Stimulated activated CD4-positive, alpha-beta T cell treated with anti-CD3 and anti-CD28 coated beads, Interleukin-15, amount 100 ng/mL, for 1 hour (primary cell): ENCODE measurements at places on chromosomes 3 and 15.

DNA sequence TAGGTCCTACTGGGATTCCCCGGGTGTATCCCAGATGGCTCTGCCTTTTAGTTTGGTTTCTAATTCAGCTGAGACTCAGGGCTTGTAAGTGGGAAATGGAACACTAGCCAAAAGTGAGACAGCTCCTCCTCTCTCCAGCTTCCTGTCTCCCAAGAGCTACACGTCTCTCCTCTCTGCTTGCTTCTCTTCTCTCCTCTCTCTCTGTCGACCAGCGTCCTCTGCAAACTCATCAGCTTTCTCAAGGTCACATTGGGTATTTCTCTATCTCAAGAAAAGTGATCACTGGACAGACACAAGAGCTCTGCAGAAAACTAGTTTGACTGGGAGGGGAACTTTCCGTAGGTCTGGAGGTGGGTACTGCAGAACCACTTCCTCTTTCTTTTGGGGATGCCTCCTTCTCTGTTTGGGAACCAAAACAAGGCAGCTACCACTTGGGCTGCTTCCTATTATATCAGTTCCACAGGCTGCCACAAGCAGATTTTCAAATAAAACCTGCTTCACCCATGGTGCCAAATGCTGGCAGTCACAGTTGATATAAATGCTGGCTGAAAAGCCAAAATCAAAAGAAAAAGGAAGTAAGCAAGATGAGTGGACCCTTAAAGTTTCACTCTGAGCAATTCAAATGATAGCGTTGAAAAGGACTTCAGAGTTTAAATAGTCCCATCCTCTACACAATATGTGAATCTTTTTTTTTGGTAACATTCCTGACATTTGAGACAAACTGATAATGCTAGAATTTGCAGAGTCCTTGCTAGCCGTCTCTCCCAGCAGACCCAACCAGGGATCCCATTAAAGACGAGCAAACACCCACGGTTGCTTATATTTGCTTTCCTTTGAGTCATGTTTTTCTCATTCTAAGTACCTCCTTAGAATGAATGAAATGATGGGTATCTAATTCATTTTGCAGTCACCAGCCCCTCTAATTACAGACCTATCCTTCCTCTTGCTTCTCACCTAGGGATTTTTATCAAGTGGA, 7.2 kb upstream of the DYNC1LI1 start:
- DNase-seq = no peak

GRCh38 chr15:25176991-25177954, 222.5 kb downstream of the SNRPN start:
- no peak for DNase-seq

- DNase-seq = no peak
These were observed 346.2 kb upstream of the CBLB start for GRCh38 chr3:106215047-106215446.

DNA sequence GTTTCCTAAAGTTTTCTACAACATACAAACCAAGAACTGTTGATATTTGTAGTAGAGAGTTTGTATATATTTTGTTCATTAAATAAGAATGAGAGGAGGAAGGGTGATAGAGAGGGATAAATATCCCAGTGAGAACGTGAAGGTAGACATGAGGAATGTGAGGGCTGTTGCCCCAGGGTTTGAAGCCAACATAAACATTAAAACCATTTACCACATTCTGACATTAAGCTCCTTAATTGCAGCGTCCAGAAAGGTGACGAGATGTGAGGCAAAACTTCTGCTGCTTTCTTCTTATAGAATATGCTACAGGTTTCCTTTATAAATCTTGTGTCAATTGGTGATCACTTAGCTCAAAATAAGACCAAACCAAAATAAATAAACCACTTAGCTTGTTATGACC, 267.8 kb upstream of the CNTN4 start:
- DNase-seq = no peak

DNA sequence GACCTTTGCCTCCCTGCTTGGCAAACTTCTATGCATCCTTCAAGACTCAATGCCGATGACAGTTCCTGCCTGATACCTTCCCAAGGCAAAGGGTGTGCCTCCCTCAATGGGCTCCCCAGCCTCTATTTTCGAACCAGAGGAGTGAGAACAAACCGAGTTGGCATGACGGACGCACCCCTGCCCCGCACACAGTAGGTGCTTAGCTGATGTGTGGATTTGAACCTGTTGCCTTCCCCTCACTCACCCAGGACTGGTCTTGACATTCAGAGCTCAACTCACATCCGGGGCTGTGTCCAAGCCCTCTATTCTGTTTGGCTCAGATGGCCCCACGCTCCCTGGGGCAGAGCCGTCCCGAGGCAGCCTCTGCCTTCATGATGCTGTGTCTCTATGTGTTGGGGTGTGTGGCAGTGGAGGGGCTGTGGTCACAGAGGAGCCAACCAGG, 52.2 kb upstream of the SLC6A11 start:
- DNase-seq = no peak

GRCh38 chr15:50808728-50809127, 43.2 kb upstream of the SPPL2A start:
- no peak for DNase-seq

GRCh38 chr15:58378241-58379085, 53.3 kb upstream of the LIPC start:
- DNase-seq = no peak

DNA sequence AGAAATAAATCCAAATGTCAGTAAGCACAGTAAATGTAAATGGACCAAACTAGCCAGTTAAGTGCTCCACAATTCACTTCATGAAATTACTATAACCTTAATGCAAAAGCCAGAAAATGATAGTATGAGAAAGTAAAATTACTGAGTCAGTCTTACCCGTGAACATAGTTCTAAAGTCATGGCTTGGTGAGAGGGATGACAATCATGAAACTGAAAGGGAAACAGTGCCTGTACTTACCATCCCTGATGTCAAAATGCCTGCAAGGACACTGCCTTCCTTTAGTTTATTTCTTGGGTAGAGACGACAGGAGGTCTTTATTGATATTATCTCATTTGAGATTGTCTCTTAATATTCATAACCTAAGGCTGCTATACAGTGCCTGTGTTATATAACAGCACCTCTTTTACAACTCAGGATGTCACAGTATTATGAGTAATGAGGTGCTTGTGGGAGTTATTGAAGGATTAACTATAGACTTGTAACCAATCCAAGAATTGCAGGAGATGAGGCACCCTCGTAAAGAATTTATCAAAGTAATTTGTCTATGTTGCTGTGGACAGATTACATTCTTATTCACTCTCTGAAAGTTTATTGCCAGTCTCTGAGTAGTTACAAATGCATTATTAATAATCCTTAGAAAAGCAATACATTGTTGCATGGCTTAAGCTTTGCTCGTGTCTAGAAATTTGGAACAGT, 142.9 kb upstream of the BFSP2 start:
- no peak for DNase-seq

- DNase-seq = no peak
These were observed 48.3 kb upstream of the ACP3 start for GRCh38 chr3:132268956-132269355.

GRCh38 chr15:68081869-68082505, 27.9 kb downstream of the PIAS1 start:
- no peak for DNase-seq

DNA sequence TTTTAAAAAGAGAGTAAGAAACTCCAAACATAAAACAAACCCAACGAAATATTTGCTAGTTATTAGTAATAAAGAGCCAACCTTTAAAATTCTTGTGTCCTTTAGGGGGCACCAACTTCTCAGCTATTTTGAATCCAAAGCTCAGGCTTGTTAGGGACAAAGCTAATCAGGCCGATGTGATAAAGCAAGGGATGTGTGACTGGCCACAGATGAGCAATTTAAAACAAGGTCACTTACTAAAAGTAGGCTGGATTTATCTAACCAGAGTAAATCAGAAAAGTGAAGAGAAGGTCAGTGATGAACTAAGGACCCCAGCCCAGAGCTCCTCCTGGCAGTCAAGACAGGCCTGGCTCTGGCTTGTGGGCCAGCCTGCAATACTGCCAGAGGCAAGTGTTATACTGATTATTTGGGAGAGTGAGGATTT, 108.5 kb downstream of the CYP19A1 start:
- no peak for DNase-seq

GRCh38 chr15:27845535-27846369, 253.4 kb downstream of the OCA2 start:
- no peak for DNase-seq

DNA sequence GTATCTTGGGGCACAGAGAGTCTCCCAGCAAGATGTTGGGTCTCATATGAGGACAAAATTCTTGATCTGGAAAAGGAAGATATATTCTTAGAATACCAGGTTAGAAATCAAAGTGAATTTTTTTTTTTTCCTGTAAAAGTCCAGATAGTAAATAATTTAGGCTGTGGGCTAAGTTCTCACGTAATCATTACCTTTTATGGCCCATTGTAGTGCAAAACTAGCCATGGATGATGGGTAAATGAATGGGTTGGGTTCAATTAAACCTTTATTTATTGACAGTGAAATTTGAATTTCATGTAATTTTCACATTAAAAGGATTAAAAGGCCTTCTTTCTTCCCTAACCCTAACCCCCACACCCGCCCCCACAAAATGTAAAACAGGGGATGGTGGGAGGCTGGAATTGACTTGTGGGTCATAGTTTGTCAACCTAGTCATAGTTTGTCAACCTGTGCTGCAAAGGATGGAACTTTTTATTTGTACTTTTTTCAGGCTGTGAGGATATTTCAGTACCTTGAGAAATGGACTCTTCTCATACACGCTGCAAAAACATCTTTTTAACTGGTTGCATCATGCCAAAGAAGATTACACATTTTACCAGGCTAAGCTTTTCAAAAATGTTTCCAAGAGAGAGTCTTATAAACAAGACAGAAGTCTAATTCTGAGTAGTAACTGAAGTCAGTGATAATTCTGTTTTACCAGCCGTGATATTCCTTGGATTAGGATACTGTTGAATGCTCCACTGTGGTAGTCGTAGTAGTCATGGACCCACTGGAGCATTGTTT, 138.8 kb downstream of the AKAP13 start:
- no peak for DNase-seq

DNA sequence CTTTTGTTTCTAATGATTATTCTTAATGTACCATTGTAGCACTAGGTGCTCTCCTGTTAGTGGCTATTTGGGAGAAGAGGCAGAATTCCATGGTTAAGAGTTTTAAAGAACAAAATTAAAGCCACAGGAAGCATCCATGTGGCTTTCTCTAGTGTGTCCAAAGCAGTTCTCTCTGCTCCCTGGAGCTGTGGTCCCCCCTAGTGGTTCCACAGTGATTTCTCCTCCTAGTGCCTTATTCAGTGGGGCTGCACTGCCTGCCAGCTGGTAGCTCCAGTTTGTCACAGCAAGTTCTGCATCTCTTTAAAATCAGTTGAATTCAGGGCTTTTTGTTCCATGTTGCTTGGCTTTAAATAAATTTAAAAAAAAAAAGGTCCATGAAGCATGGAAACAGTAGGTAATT, 39.6 kb upstream of the FAM98B start:
- no peak for DNase-seq

- DNase-seq = no peak
These were observed 107.9 kb downstream of the FMN1 start for GRCh38 chr15:33086500-33087121.

GRCh38 chr3:126872701-126873342, 110.1 kb upstream of the PLXNA1 start:
- DNase-seq = no peak

GRCh38 chr3:78257951-78258530, 1218.1 kb downstream of the ROBO2 start:
- no peak for DNase-seq

DNA sequence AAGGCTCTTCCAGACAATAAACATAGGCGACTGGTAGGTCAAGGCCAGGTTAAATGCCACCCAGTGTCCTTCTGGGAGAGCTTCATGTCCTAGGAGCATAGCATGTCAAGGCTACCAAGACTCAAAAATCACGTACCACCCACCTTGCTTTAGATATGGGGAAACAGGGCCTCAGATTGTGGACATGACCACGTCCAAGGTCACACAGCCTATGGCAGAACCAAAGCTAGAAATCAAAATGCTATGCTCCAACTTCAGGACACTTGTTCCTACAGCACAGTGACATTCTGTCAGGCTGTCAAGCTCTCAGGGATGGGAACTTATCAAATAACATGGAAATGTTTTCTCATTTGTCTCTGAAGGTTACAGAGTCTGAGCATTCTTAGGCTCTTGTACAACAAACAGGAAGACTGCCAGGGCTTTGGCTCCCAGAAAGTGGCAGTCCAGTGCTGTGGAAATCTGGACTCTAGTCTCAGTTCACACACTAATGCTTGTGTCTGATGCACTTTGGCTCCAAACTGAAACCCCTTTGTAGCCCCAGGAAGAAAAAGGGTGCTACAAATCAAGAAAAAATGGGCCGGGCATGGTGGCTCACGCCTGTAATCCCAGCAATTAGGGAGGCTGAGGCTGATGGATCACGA, 170.4 kb upstream of the LPP start:
- no peak for DNase-seq

GRCh38 chr15:80403712-80404056, 498 bp upstream of the ARNT2 start:
- DNase-seq = no peak

- no peak for DNase-seq
These were observed 29.0 kb upstream of the ZMAT3 start for GRCh38 chr3:179100652-179101051.

GRCh38 chr3:17050071-17050470, 165.3 kb downstream of the PLCL2 start:
- no peak for DNase-seq

GRCh38 chr3:101867511-101867910, 18.2 kb downstream of the NFKBIZ start:
- no peak for DNase-seq

DNA sequence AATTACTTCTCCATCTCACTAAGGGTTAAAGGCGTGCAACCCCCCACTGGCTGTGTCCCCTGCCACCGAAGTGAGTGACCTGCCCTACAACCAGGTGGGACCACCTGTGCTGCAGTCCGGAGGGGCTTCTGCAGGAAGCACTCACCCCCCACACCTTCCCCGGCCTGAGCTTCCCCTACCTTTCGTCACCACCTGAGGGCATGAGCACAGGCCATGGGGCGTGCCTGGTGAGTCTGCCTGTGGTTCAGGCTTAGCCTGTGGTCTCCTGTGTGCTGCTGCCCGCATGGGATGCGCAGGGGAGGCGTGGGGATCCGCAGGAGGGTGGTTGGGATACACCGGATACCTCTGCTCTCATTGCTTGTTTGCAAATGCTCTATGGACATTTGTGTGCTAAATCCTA, 46.0 kb downstream of the KLHL25 start:
- no peak for DNase-seq

DNA sequence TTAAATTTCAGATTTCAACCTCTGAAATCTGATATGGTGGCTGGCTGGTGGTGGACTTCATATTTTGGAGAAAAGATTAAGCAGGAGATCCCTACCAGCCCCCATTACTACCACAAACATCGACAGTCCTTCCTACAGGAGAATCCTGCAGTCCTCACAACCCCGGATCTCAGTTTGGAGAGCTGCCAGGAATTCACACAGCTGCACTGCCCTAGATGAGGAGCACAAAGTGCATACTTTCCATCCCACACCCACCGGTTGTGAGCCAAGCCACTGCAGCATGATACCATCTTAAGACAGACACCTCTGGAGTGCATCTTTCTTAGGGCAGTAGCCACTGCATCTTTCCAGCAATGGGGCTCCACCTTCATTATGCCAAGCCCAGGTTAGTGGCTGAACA, 185.5 kb upstream of the GPR149 start:
- no peak for DNase-seq
